ENCODE measurements at places on chromosomes 11 and 22.

DNA sequence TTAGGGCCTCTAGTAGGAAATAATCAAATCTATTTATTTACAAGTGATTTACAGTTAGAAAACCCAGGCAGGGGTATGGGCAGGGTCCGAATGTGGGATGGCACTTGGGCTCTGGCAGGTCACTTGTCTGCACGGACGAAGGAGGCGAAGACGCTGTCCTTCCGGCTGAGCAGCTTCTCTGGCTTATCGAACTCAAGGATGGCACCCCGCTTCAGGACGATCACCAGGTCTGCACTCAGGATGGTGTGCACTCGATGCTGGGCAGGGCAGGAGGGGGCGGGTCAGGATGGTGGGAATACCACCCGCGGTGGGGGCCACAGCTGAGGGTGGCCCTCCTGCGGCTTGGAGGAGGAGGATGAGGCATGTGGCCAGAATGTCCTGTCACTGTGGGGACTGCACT is 4.4 kb upstream of the KCNJ11 start:
- DNase-seq: no peak

DNA sequence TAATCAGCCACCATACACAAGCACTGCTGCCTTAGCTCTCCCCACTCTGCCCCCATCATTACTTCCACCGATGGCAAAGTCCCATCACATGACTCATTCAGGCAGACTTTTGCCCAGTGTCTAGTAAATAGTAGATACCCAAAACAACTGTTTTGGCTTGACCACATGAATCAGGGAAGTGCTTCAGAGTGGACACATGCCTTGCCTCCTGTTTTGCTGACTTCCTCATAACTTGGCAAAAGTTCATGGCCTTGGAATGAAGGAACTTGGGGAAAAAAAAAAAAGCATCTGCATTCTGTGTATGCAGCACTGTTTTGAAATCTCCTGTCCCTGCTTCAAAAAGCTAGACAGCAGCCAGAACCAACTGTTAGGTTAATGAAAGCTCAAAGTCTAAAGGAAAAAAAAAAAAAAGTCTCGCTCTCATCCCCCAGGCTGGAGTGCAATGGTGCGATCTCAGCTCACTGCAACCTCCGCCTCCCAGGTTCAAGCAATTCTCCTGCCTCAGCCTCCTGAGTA is 335.3 kb downstream of the FAM181B start:
- no peak for DNase-seq

- DNase-seq: no peak
These were observed 61.4 kb upstream of the LMO2 start for GRCh38 chr11:33953289-33953688.

DNA sequence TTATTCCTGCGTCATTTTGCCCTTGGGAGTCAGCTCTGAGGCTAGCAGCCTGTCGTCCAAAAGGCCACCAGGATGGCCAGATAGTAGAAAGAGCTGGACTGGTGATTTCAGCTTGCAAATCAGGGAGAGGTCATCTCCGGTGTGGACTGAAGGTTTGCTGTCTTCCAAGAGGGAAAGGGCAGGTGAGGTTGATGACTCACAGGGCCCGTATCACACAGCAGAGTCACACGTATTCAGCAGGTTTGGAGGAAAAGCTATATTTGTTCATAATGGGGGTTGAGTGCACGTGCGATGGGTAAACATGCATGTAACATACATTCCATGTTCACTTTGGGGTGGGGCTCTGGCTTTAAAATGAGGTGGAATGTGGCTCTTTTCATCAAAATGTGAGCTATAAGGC is 25.6 kb downstream of the MRPL21 start:
- no peak for DNase-seq

- DNase-seq: no peak
These were observed 73.4 kb downstream of the WNT7B start for GRCh38 chr22:45903355-45904135.

GRCh38 chr11:34658071-34659015 is 37.5 kb downstream of the EHF start:
- DNase-seq: no peak

DNA sequence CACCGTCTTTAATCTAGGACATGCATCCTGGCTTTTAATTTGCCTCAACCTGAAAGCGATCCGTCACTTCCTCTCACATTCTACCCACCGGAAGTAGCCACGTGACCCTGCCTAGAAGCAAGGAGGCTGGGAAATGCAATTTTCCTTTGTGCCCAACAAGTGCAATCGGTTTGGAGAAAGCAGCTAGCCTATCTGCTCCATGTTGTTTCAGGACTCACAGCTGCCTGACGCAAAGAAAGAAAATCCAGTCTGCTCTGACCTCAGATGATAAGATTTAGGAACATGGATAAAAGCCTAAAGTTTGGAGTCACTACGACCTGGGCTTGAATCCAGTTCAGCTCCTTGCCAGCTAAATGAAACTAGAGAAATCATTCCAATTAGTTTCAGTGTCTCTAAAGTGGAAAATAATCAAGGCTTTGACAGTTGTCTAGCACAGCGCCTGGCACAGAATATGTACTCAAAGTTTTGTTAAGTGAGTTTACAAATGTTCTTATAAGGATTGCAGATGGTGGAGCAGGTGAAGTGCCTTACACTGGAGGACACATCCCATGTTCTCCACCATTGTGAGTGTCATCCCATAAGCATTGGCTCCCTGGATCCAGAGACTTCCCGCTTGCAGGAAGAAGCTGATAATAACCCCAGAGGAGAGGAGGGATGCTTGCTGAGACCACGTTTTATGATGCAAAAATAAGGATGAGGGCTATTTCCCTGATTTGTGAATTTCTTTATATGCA is 553.7 kb downstream of the MN1 start:
- DNase-seq: no peak

GRCh38 chr11:26331911-26332571 is at the start of gene ANO3:
TSS of gene ANO3 (plus strand) at chr11:26332130. CDS start at chr11:26332276, 146 bp downstream.
- no peak for DNase-seq

DNA sequence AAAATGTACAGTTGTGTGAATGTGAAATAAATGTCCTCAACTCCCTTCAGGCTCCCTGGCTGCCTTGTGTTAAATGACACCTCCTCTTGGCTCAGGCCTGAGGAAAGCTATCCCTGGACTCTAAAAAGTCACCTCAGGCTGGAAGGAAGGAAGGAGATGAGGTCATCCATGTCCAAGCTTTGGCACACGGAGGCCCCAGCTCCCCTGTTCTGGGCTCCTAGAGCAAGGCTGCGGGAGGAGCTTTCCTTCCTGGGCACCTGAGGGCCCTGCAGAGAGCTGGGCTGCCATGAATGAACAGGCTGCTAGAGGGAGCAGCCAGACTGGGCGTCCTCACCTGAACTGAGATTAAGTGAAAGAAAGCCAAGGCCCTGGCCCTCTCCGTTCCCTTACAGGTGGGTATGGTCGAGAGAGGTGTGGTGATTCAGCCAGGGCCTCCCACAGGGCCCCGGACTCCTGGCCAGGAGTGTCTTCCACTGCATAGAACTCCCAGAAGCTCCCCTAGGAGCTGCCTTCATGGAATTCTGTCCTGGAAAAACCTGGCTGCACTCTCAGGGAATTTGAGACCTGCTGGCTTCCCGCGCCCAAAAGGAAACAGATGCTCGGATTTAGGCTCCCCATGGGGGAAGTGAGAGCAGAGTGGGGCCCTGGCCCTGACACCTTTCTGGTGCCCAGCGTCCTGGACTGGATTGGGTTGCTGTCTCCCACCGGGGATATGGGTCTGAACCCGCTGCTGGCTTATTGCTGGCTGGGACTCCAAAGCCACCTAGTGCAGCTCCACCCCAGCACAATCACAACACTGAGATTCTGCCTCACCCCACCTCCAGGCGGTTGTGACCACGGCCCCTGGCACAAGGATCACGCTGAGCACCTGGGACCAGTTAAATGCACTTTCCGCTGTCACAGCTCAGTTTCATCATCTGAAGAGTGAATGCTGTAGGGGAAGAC is 22.2 kb downstream of the MYBPC3 start:
- no peak for DNase-seq

GRCh38 chr22:36334821-36335603 is 52.8 kb downstream of the MYH9 start:
- peak; percentile 61 for DNase-seq

DNA sequence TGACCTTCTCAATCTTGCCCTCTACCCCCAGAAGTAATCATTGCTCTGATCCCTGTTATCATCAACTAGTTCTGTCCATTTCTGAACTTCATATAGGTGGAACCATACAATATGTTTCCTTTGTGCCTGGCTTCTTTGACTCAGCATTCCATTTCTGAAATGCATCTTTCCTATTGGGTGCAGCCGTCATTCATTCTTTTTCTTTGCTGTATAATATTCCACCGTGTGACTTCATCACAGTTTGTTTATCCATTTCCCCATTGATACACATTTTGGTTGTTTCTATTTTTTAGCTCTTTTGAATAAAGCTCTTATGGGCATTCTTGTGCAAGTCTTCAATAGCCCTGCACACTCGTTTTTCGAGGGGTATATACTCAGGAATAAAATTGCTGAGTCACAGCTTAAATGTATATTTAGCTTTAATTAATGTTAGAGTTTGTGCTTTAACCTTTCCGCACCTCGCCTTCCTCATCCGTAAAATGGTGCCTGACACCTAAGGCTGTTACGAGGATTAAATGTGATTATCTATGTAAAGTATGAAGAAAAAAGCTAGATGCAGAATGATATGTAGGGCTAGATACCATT is 491.6 kb downstream of the MIAT start:
- DNase-seq: no peak

DNA sequence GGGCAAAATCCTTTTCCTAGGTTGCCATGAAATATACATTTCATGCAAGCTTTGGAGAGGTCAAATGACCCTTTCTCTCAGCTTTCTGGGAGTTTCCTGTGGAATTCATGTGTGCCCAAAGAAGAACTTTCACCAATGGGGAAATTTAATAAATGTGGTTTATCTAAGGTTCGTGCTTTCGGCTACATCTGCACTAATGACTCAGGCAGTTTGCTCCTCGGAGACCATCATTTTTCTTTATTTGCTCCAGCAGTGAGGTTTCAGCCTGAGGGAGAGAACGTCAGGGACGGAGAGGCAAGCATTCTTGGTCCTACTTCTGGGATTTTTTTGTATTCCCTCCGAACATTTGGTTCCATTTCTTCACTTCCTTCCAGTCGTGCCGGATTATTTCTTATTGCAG is 85.2 kb downstream of the FLI1 start:
- DNase-seq: no peak

DNA sequence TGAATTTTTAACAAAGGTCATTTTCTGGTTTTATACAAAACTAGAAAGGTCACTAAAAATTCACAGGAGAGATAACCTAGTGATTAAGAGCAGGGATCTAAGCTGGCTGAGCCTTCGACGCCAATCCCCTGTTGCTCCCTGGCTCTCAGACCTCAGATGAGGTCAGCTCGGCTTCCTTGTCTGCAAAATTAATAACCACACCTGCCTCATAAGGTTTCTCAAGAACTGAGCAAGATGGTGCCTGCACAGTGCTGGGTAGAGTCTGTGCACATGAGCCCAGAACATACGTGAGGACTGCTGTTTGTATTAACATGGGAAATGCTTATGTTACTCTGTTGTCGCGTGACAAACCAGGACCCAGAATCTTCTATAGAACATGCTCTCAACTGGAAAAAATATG is 24.4 kb upstream of the CD5 start:
- no peak for DNase-seq

- no peak for DNase-seq
These were observed 26.8 kb downstream of the CLDN25 start for GRCh38 chr11:113806406-113806805.

- no peak for DNase-seq
These were observed 101.8 kb upstream of the CADM1 start for GRCh38 chr11:115605871-115606497.

- no peak for DNase-seq
These were observed 730 bp upstream of the TNNI2 start for GRCh38 chr11:1838077-1838425.

DNA sequence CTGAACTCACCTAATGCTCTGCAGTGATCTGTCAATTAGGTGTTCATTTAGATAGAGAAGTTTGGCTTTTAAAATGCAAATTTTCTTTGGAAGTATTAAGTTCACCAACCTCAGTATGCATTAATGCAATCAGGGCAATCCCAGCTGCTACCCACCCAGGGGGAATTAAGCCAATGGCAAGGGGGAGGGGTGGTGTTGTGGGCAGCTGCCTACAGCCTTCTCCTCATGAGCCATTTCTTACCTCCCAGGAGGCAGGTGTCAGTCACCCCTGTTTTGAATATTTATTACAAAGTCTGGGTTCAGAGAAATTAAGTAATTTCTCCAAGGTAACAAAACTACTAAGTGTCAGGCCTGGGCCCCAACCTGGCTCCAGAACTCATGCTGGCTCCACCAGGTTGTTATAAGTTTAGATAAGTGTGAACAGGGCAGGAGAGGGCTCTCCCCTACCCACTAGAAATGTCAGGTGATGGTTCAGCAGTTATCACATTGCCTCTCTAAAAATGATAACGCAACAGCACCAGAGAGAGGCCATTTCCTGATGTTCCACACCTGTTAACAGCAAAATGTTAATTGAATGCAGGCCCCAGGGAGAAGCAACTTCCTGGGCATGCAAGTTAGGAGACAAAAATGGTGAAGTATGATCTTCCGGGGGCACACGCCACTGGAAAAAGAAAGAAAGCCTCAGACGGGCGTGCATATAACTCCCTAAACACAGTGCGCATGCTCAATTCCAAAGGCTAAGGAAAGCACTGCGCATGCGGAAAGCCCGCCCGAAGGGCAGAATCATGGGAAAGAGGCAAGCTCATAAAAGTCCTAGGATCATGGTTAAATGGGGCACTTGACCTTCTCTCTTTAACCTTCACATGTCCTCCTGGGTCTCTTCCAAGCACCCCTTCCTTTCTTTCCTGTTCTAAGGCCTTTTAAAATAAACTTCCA is 35.4 kb upstream of the GNAZ start:
- DNase-seq: no peak

DNA sequence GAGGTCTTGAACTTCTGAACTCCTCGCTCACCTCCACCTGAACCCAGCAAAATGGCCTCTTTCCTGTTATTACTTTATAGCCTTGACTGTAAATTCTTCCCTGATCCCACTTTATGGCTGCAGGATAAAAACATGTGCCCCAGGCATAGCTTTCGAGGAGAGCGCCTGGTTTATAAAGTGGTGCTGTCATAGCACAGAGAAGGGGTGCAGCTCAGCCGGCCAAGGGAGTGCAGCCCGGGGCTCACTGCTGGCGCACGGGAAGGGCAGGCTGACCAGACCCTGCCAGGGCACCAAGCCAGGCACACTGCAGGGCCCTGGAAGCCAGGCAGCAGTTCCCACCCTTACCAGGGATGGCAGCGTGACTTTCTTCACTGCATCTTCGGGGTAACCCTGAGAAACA is 50.9 kb downstream of the ISX start:
- DNase-seq: no peak

DNA sequence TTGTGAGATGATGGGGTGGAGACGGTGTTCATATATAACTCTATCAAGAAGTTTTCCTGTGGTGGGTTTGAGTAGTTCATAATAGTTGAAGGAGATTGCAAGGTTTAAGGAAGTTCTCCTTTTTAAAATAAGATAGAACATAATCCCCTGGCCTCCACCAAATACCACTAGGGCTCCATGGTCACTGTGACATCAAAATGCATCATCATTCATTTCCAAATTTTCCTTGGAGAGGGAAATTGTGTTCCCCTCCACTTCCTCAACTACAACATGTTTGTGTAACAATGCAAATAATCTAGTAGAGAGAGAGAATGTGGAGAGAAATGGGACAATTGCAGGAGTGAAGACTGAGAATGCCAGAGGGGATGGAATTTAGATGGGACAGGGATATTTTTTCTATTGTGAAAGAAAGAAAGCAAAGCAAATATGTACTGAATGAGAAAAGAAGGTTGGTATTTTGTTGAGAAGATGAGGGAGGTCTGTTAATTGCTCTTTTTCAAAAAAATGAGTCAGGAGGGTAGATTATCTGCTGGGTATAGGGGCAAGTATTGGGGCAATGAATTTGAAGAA is 33.4 kb upstream of the ZBED5 start:
- DNase-seq: no peak

GRCh38 chr22:40533712-40534378 is 102.7 kb downstream of the MRTFA start:
- DNase-seq: no peak

GRCh38 chr11:82775736-82776346 is 42.2 kb upstream of the FAM181B start:
- DNase-seq: no peak

All from hippocampal formation (tissue), 2 donors.